ENCODE measurements at places on chromosomes 5 and 9.

DNA sequence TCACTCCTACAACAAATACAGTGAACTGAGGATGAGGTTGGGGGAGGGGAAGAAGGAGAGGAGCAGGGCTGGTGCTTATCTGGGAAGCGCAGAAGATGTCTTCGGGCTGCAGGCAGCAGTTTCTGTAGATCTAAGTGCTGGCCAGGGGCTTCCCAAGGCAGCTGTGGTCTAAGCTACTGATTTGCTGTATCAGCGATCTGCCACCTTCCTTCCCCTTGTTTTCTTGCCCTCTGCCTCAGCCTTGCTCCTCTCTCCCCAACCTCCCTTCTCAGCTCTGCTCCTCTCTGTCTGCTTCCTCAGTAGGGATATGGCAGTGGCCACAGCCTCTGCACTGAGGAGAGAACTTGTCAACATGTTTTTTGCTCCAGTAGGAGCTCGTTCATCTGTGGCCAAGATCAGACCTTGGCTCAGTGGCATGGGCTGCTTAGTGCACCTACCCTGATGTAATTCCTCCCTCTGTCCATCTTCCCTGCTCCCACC lies 42.8 kb upstream of the IL6ST start:
- DNase-seq, result no peak

- no peak for DNase-seq
Measured at GRCh38 chr9:121559183-121559582, 59.5 kb upstream of the GGTA1 start.

DNA sequence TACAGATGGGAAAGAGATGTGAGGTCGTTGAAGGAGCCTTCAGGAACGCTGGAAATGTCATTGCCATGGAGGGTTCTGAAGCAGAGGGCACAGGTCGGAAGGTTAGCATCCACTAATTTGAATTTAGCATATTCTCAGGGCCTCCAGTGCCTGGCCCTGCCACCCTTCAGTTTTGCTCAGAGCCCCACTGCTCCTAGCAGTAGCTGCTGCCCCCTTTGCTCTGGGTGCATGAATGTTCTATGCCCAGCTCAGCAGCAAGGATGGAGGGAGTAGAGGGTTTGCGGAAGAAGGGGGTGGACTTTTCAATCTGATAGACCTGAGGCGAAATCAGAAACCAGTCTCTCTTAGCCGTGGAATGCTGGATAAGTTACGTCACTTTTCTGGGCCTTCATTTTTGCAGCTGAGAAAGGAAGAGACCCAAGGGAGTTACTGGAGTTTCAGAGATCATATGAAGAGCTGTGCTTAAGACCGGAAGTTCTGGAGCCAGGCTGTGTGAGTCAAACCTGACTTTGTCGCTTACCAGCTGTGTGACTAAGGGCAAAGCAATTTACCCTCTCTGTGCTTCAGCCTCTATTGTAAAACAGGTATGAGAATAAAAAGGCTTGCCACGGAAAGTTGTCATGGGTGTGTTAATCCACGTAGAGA lies 133.2 kb upstream of the PANK3 start:
- no peak for DNase-seq

DNA sequence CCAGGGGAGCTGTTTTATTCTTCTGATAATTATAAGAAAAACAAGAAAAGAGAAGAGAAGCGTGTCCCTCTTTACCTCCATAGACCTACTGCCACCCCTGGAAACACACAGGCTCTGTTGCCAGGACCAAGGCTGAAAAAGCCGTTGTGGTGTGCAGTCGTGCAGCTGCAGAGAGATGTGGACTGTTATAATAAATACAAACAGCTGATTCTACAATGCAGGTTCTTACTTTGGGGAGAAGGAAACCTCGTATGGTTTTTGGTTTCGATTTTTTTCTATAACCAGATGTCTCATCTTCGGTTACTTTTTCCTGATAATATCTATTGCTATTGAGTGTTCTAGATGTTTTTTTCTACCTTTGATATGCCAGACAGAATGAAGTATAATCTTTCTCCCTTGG lies 28.1 kb downstream of the FYB1 start:
- DNase-seq, result no peak
